GM12865 (cell line): ENCODE measurements at places on chromosomes 12 and 14.
A peak's percentile ranks its signal among the peaks of the same experiment; 100 is the strongest.

GRCh38 chr14:100764471-100765115 is 37.9 kb downstream of the DLK1 start:
- no peak for DNase-seq

DNA sequence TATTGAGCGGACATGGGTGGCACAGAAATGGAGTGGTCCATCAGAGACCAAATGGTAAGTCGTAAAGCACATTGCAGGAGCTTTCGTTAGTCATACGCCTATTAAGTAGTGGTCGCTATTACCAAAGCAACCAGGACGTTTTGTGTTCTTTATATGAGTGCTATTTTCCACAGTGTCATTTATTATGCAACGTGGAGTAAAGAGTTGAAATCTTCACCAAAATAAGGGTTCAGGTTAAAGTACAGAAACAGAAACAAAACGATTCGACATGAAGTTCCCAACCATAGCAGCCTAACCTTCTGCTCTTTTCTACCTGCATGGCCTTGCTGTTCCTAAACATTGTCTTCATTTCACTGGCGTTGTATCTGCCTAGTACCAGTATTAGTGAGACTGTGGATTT is 20.1 kb upstream of the FGD4 start:
- DNase-seq = no peak

DNA sequence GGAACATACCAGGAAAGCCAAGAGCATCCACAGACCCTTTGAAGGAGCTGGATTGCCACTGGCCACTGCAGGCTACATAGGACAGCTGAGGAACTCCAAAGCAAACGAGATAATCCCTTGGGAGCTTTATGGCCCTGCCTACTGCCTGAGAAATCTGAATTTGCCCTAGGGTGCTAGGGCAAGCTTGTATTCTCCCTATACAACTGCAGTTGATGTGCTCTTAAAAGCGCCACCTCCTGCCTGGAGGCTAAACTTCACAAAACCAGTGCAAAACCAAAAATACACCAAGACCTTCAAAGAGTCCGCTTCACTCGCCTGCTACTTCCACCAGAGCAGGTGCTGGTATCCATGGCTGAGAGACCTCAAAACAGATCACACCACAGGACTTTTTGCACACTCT is 99.6 kb upstream of the KRR1 start:
- DNase-seq = no peak

- peak; percentile 32 for DNase-seq
Measured at GRCh38 chr14:95268350-95268749, 51.4 kb downstream of the CLMN start.

DNA sequence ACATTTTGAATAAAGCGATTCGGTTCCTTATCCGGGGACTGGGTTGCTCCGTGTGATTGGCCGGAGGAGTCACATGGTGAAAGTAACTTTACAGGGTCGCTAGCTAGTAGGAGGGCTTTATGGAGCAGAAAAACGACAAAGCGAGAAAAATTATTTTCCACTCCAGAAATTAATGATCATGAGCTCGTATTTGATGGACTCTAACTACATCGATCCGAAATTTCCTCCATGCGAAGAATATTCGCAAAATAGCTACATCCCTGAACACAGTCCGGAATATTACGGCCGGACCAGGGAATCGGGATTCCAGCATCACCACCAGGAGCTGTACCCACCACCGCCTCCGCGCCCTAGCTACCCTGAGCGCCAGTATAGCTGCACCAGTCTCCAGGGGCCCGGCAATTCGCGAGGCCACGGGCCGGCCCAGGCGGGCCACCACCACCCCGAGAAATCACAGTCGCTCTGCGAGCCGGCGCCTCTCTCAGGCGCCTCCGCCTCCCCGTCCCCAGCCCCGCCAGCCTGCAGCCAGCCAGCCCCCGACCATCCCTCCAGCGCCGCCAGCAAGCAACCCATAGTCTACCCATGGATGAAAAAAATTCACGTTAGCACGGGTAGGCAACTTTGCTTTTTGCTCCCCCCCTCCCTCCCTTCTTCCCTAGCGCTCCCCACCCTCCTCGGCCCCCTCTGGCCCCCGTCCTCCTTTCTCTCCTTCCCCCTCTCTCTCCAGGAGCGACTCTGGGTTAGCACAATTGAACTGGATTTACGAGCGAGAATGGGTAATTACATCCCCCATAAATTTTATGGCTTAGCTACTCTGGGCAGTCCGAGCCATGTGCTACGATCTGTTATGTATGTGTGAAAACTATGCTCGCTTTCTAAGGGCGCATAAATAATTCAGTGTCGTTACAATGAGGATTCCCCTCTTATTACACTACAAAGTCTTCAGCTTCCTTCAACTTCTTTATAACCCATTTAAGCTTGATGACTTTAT is at the start of gene HOXC4:
Gene HOXC4, plus strand, starts transcription at position 85 of the 991 bp plus-strand sequence. Its CDS starts 88 bp downstream, at position 173.
- DNase-seq = peak; percentile 77

GRCh38 chr14:34964977-34965764 is 17.6 kb upstream of the SRP54 start:
- DNase-seq = no peak

GRCh38 chr12:109625131-109625559 is 51.6 kb downstream of the MVK start:
- DNase-seq = no peak

DNA sequence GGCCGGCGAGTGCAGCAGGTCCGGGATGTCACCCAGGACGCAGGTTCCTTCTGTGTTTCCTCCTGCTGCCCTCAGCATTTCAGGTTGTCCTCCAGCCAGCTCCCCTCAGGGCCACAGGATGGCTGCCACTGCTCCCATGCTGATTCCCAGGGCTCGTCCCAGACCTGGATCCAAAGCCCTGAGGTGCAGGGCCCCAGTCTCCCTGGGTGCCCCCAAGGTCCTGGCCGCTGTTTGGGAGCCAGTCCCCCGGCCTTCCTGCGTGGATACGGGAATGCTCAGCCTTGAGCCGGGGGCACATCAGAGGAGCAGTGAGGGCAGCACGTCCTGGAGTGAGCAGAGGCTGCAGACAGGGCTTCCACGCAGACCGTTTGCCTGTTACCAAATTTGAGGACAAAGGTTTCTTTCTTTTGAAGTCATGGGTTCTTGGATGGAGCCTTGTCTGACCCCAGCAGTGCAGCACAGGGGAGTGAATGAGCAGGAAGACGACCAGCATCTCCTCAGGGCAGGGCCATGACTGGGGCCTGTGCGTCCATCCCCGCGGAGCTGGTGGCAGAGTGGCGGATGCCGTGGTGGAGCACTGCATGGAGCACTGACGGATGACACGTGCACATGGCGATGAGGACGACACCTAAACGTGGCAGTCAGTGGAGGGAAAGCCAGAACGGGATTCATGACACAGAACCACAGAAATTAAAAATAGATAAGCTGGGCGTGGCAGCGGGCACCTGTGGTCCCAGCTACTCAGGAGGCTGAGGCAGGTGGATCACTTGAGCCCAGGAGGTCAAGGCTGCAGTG is 12.5 kb upstream of the CACNA2D4 start:
- no peak for DNase-seq

GRCh38 chr12:108850854-108851573 is 6.4 kb downstream of the SSH1 start:
- DNase-seq = peak; percentile 85

- DNase-seq = no peak
Measured at GRCh38 chr14:37550511-37550910, 44.5 kb downstream of the FOXA1 start.

DNA sequence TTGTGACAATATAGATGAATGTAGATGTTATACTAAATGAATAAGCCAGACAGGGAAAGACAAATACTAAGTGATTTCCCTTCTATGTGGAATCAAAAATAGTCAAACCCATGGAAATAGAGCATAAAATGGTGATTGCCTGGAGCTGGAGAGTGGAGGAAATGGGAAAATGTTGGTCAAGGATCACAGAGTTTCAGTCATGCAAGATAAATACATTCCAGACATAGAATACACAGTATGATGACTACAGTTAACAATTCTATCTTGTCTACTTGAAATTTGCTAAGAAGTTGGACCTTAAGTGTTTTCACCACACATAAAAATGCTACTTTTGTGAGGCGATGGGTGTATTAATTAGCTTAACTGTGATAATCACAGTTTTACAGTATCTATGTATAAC is 1182.7 kb downstream of the AACS start:
- no peak for DNase-seq

DNA sequence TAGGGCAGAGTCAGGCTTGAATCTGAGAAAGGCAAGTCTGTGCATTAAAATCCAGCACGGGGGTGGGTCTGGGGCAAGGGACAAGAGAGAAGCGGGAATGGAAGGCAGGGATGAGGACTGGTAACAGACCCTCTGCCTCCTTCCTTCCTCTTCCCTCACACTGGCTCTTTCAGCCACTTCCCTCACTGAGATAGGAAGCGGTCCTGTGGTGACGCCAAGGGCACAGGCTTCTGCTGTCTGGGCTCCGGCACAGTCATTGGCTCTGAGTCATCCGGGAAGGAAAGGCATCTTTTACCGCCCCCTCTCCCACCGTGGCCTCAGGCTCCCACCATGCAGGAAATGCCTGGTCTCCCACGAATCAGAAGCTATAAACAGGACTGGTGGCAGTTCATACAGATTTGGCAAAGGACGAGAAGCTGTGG is 70.2 kb downstream of the ETV6 start:
- no peak for DNase-seq

DNA sequence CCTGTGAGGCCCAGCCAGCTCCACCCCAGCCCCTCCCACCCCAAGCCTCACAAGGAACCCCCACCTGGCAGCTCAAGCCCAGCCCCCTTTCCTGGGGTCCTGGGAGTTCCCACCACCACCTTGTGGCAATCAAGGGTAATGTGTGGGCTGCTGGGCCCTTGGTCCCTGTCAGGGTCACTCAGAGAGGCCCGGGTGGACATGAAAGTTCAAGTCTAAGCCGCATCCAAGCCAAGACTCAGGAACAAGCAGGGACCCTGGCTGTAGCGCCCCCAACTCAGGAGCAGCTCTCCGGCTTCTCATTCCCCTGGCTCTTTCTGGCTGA is 106.4 kb upstream of the C14orf180 start:
- DNase-seq = no peak

GRCh38 chr14:31269634-31270195 is 62.1 kb upstream of the HECTD1 start:
- no peak for DNase-seq

DNA sequence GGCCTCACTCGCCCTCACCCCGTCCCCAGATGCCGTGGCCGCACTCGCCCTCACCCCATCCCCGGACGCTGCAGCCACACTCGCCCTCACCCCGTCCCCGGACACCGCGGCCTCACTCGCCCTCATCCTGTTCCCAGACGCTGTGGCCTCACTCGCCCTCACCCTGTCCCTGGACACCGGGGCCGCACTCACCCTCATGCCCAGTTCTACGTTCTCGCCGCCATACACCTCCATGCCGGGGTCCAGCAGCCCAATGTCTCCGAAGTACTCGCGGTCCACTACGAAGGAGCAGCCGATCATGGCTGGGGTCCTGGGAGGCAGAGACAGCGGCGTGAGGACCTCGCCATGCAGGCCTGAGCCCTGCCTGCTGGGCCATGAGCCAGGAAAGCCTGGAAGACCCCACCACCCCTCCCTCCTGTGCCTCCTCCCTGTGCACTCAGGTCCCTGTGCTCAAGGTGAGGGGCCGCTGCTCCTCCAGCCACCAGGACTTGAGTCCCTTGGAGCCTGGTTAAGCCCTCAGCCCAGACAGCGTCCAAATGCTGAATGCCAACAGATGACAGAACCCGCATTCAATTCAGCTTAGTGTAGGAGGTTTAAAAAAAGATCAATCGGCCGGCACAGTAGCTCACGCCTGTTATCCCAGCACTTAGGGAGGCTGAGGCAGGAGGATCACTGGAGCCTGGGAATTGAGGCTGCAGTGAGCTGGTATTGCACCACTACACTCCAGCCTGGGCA is 81.5 kb downstream of the GALNT9 start:
- no peak for DNase-seq

DNA sequence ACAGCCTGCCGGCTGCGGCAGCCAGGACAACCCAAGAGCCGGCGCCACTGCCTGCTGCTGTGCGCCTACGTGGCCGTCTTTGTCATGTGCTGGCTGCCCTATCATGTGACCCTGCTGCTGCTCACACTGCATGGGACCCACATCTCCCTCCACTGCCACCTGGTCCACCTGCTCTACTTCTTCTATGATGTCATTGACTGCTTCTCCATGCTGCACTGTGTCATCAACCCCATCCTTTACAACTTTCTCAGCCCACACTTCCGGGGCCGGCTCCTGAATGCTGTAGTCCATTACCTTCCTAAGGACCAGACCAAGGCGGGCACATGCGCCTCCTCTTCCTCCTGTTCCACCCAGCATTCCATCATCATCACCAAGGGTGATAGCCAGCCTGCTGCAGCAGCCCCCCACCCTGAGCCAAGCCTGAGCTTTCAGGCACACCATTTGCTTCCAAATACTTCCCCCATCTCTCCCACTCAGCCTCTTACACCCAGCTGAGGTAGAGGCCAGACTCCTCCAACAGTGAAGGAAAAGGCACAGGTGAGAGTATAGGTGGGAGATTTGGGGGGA is 10.3 kb downstream of the ZBTB39 start:
- DNase-seq = no peak

GRCh38 chr14:94548999-94549985 is 11.9 kb upstream of the SERPINA4 start:
- peak; percentile 69 for DNase-seq

DNA sequence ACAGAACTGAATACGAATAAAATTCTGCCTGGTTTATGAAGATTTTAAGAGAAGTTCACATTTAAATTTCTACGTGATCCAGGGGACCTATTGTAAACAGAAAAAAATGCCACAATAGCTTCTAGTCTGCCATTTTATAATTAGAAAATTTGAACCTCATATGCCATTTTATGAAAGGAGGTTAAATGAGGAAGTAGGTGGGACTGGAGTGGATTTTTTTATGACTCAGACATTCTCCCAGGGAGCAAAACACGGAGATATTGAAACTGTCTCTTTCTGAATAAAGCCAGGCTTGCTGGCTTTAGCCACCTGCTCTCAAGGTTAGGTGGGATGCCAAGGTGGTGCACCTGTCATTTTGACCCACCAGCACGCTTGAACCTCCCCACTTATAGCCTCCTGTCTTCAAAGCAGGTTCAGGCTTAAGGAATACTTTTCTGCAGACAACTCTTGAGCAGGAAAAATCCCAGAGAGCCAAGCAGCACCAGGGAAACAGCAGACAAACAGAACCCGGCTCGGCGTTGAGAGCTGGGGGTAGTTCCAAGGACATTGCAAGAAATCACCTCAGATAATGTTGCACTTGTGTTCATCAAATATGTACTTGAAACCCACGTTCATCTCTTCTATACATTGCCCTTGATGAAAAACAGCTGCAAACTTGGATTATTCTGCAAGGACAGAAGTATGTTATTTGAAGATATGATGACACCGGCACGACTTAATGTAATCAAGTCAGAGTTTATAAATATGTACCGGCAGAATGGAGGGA is 203.7 kb downstream of the PPM1H start:
- DNase-seq = peak; percentile 37

GRCh38 chr12:57803319-57803893 is 15.1 kb downstream of the AVIL start:
- DNase-seq = peak; percentile 32
